LHCN-M2 (cell line): ENCODE measurements at places on chromosomes 5 and 9. TPM values are rescaled to one million over a fixed set of nuclear protein-coding genes. Genes with fewer than 3 reads are reported as not detected.

DNA sequence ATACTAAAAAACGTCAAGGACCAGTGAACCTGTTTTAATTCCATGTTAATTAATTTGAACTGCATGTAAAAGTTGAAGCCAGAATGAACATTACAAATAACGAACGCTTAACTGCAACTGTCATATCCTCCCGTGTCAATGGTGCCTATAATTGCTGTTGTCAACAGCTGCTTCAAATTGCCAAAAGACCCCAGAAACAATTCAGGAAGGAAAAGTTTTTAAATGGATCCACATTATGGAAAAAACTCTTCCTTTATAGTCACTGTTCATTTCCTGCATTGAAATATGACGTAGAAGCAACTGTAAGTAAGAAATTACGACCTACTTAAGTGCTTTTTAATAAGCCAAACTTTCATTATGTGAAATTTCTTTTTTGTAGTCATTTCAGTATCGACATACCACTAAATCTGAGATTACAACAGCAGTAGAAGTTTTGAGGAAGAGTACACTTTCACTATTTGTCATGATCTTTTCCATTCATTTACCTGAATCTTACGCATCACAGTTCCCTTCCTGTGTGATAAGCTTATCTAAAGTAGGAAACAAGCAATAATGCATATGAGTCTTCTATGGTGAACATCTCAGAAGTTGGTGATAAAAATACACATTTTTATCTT, 37.8 kb downstream of the MEF2C start:
- DNase-seq: no peak

GRCh38 chr9:133803028-133803585, 65.0 kb upstream of the SARDH start:
- peak; percentile 10 for DNase-seq

DNA sequence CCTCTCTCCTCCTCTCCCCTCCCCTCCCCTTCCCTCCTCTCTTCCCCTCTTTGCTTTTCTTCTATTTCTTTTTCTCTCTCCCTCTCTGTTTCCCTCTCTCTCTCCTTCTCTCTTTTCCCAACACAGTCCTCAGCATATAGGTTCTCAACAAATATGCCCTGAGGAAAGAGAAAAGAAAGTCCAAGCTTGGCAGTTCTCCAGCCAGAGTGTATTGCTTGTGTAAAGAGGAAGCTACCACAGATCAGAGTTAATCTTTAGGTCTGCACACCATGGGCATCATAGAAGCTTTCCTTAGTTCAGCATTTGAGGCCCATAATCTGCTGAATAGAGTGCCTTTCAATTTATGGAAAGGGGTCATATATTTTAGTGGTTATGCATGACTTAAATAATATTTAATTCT, 382.8 kb upstream of the WWC1 start:
- no peak for DNase-seq

DNA sequence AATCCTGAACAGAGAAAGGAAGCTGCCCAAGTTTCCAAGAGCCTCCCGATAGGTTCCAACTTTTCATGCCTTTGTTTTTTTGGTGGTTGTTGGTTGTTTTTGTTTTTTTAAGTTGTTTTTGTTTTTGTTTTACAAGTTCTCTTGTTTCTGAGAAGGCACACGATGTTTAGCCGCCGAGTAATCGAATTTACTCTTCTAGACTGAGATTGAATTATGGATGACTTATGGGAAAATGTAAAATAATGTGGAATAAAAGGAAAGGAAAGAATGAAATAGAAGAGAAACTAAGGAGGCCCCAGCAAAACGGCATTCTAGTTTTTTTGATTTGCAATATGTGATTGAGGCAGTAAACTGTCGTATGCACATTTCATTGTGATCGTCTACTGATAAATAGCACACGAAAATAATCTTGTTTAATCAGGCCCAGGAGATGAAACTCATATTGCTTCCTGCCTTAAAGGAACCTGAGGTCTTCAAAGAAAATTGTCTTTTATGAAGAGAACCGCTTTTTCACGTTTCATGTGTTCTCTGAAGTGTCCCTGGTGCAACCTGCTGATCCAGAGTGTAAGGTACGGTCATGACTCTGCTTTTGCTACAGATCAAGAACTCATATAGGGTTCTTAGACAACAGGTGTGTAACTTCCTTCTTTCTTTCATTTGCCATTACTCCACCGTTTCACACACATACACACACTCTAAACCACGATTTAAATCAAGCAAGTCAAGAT, 1.3 kb upstream of the GNAQ start:
- DNase-seq: no peak

DNA sequence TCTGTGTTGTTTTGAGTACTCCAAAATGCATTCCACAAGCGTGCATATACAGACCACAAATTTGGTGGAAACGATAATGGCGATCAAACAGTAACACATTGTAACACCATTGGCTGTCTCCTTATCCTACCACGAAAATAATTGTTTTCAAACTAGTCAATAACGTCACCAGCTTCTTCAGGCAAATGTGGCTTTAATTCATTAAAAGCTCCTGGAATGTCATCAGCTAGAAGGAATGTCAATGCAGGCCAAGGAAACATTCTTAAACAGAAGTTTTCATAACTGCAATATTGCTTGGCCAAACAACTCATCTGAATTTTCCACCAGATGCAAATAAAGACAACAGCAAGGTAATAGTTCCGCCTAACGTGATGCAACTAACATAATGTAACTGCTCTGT, 71.6 kb upstream of the XPA start:
- DNase-seq: peak; percentile 36

SPINK9 gene
- not detected in 2 replicates for total RNA-seq

ARHGEF39 gene
- 4.4 and 4.5 TPM in 2 replicates for total RNA-seq

GRCh38 chr5:173689737-173690360, 73.4 kb upstream of the BOD1 start:
- no peak for DNase-seq

DNA sequence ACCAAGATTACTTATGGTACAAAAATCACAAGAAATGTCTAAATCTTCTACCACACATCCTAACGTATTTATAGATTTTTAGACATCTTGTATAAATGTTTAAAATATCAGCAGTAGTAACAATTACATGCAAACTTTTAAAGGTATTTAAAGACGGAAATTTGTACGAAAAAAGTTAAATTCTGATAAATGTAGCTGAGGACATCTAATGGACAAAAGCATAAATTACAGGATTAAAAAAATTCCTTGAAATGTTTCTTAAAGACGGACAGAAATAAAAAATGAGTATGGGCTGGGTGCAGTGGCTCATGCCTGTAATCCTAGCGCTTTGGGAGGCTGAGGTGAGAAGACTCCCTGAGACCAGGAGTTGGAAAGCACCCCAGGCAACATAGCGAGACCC, 15.8 kb downstream of the ERCC8 start:
- DNase-seq: peak; percentile 5

DNA sequence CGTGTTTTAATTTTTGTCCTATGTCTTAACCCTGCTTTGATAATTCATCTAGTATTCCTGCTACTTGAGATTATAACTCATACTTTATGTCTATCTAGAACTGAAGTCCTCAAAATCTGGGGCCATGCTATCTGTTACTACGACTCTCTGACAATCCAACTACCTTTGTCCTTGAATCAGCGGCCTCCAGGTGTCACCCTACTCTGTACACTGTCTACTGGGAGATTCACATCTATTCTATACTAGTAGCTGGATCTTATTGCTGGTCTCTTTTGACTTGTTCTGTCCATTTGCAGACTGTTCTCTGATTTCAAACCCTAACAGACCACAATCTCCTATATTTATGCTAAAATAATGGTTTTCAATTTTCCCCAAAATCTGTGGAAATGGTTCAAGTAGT, 225.5 kb upstream of the ELAVL2 start:
- no peak for DNase-seq

PCDHA7 gene
- total RNA-seq: 0.11 and 0.19 TPM in 2 replicates

- DNase-seq: peak; percentile 71
These were observed 46.7 kb downstream of the GARNL3 start for GRCh38 chr9:127311239-127311741.

DNA sequence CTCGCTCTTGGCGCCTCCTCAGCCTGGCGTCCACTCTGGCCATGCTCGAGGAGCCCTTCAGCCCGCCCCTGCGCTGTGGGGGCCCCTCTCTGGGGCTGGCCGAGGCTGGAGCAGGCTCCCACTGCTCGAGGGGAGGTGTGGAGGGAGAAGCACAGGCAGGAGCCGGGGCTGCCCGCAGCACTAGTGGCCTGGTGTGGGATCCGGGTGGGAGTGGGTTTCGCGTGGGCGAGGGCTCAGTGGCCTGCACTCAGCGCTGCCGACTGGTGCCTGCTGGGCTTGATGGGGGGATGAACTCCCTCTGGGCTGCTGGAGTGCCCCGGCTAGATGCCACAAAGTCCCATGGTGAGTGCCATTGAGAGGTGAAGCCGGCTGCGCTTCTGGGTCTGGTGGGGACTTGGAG, 4.4 kb upstream of the HSPA4 start:
- DNase-seq: no peak

DNA sequence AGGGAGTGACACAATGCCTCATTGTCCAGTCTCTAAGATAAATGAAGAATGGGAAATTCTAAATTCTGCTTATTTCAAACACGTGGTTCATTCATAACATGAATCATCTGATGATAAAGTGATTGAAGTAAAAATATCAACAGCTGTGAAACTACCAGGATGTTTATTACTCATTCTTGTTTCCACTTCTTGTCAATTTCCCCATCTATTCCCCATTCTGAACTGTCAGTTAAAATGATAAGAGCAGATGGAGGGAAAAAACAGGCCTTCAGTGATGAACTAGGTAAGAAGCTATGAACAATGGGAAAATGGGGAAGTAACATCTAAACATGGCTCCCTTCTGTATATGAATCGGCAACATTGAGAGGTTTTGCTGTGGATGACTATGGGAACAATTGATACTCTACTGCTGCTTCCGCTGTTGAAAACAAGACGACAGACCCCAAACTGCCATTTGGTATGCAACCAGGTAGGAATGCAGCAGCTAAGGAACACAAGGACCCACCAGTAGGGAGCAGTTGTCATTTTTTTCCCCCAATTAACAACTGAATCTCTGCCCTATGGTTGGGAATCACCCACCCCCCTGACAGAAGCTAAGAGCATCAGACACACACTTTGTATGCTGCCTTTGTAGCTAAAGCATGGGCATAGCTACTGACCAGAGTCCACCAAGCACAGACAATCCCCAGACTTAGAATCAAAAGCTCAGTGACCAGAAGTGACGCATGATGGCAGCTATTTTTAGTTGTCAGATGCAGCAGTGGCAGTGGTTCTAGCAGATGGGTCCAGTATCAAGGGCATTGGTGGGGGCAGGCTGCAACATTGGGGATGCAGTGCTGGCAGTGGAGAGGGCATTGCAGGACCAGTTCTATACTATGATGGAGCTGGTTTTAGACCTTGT, 52.9 kb upstream of the ZNF366 start:
- peak; percentile 78 for DNase-seq

GRCh38 chr5:68407311-68408239, 192.0 kb downstream of the PIK3R1 start:
- no peak for DNase-seq

RASEF gene
- total RNA-seq: not detected in 2 replicates

GRCh38 chr9:137167277-137167746, 2.5 kb downstream of the LRRC26 start:
- no peak for DNase-seq

ADGRV1 gene
- total RNA-seq: 0.17 TPM in 1 of 2 replicates, not detected in the other

DNA sequence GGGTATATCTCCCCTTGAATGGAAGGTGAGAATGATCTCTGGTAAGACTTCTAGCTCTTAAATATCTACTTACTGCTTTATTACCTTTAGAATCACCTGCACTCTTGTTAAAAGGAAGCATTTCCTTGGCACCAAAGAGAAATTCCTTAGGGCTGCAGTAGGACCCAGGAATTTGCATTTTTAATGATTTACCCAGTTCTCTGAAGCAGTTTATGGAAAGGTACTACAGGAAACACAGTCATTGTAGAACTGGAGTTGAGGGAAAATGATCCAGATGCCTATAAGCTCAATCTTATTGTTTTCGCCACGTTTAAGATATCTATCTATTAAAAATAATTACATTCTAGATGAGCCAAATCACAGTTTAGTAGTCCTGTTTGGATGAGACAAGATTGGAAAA, 9.5 kb upstream of the C9 start:
- DNase-seq: no peak

DNA sequence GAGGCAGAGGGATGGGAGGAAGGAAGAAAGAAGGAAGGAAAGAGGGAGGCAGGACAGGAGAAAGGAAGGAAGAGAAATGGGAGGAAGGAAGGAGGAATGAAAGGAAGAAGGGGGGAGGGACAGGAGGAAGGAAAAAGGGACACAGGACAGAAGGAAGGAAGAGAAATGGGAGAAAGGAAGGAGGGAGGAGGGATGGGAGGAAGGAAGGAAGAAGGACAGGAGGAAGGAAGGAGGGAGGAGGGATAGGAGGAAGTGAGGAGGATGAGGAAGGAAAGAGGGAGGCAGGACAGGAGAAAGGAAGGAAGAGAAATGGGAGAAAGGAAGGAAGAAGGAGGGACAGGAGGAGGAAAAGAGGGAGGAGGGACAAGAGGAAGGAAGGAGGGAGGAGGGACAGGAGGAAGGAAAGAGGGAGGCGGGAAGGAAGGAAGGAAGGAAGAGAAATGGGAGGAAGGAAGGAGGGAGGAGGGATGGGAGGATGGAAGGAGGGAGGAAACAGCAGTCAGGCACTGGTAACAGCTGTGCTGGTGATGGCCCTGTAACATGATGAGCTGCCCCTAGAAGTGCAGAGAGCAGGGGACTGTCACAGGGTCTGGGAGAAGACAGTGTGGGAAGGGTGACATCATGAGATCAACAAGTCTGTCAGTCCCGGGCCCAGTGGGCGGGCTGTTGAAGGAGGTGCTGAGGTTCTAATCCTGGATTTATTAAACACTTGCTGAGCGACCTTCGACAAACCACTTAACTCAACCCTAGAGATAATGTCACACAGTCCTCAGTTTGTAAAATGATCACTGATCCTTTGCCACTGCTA, 10.7 kb upstream of the IRX1 start:
- no peak for DNase-seq

GRCh38 chr5:92508271-92508670, 1072.7 kb downstream of the NR2F1-AS1 start:
- peak; percentile 42 for DNase-seq

UNC5A gene
- 0.06 and 0.26 TPM in 2 replicates for total RNA-seq

DNA sequence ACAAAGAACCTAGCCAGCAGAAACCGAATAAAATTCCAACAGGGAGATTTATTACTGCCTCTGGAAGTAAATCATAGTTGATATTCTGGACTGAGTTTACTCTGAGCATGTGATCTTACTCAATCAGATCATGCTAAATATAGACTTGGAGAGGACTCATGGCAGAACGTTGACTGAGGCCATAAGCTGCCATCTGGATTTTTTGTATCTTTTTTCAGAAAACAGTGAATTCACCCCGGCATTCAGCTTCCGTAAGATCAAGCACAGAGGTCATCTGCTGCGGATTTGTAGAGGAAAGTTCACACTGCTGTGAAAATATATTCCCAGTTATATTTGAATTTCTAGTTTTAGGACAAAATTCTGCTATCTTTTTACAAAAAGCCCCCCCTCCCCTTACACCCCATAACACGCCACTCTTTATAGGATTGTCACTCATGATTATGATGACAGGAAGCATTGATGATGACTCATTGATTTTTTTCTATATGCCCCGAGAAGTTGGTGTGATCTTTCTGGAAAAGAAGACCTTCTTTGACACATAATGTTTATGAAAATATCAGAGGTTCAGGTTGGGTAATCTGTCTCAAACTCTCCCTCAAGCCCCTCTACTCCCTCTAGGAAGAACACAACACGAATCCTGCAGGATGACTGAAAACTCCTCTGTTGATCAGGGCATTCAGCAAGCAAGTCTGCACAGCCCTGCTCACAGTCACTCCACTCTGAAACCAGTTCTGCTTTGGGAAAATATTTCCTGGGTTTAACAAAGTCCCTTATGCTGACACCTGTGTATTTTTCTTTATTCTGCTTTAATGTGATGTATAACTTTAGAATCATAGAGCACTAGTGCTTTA, 70.8 kb downstream of the NXNL2 start:
- no peak for DNase-seq
